ENCODE measurements at places on chromosomes 11 and 22. TPM values are rescaled to one million over a fixed set of nuclear protein-coding genes. Genes with fewer than 3 reads are reported as not detected.

DNA sequence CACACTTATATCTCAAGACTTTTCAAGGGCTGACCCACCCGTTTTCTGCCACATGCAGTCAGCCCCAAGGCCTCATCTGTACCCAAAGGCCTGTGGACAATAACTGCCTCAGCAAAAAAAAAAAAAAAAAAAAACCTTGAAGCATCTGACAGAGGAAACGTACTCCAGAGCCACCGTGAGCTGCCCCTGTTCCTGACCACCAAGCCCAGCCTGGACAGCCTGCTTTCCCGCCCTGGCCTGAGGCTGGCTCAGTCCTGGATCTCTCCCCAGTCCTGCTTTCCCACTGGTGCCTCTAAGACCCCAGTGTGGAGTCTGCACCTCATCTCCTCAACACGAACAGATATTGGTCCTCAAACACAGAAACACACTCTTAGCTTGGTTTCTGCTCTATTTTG, 66.5 kb downstream of the SLC35F2 start:
- DNase-seq: no peak

MUC2 gene
- not detected for total RNA-seq

PITPNM1 gene
- total RNA-seq: 60.9 TPM

DNA sequence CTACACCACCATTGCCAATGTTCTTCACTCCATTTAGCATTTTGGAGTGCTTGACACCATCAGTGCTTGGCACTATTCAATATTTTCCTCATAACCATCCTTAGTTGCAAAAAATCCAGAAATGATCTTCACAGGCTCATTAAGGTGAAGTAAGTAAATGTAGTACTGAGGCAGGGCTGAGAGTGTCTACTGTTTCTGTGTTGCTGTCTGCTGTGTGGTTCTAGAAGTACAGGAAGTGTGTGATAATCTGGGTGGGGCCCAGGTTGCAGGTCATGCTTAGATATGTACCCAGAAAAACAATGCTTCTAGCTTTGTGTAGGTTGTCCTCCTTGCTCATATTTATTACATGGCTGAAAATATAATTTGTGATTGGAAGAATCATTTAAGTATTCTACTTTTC, 411.8 kb upstream of the CCDC179 start:
- no peak for DNase-seq

GRCh38 chr11:12240677-12241076, 130.3 kb downstream of the MICAL2 start:
- no peak for DNase-seq

GNAZ gene
- 8.0 TPM for total RNA-seq

MMP10 gene
- 4.0 TPM for total RNA-seq

DNA sequence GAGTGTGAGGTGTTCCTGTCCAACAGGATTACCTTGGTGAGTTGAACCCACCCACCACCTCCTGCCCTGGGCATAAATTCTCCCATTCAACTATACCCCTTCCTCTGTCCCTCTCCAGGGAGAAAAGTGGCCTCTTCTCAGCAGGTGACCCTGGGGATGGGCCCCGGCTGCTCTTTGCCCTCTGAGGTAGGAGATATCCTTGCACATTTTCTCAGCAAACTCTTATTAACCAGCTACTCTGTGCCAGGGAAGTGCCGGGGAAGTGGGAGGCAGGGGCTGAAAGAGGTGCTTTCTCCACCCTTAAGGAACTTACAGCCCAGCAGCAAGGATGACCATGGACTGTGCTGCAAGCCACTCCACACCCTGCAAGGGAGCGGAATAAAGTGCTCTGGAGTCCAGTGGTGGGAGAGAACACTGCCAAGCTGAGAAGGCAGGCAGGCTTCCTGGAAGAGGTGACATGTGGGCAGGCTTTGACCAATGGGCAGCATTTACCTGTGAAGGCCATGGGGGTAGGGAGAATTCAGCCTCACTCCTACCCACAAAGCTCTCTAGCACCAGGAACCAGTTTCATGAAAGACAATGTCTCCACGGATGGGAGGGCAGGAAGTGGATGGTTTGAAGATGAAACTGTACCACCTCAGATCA, 21.9 kb upstream of the OAF start:
- DNase-seq: no peak

DNA sequence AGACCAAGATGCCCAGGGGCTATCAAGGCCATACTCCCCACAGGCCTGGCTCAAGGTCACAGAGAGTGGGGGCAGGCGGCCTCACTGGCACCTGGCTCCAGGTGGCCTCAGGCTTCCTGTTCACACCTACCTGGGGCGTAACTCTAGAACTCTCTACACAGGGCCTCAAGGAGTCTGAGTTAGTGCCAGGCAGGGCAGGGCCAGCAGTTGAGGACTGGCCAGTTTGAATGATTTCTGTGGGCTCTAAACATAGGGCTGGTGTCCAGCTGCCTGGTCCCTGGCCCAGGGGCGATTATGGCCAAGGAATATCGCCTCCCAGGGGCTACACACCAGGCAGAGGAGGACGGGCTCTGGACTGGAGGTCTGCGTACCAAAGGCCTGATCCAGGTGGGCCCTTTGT, 79.2 kb downstream of the WNT7B start:
- no peak for DNase-seq

ZDHHC13 gene
- total RNA-seq: 9.8 TPM

GRCh38 chr11:103980108-103980507, 56.3 kb upstream of the DDI1 start:
- no peak for DNase-seq

GRCh38 chr11:44266056-44266780, 43.7 kb downstream of the ALX4 start:
- no peak for DNase-seq

GRCh38 chr11:3837793-3838192, 3.0 kb downstream of the RHOG start:
- DNase-seq: no peak

CACNA1I gene
- 0.90 TPM for total RNA-seq

FAM180B gene
- 0.62 TPM for total RNA-seq

YPEL4 gene
- total RNA-seq: not detected

DNA sequence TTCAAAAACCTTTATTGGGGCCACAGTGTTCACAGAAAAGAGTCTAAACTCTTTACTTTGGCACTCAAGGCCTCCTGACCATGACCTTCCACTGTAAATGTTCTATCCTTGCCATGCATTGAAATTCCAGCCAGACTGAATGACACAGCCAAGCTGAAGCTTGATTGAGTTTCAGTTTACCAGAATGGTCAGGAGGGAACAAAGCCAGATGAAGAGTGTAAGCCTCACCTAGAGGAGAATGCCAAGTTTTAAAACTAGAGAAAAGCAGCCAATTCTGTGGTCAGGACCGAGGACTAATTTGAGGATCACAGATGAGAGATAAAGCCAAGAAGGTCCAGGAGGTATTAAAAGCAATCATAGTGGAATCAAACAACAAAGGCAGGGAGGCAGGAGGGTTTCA, 215.3 kb downstream of the KCNA4 start:
- no peak for DNase-seq

SAA2 gene
- total RNA-seq: not detected

GRCh38 chr22:42364604-42365110, 67.5 kb downstream of the NFAM1 start:
- DNase-seq: peak; percentile 91

ZNF408 gene
- total RNA-seq: 40.1 TPM

DNA sequence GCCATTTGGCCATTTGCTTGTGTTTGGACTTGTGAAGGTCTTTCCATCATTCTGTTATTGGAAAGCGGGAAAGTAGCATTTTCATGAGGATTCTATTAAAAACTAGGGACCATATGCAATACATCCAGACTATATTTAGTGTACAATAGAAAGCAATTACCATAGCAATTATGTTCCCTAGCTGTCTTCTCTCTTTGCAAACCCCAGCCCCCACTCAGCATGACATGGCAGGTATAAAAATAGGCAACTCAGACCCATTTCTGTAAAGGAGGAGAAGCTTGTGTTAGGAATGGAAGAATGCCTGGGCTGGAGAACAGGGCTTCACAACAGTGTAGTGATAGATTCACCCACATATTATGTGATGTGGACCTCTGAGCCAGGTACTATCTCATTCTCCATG, 12.4 kb downstream of the OR51B6 start:
- DNase-seq: no peak

DNA sequence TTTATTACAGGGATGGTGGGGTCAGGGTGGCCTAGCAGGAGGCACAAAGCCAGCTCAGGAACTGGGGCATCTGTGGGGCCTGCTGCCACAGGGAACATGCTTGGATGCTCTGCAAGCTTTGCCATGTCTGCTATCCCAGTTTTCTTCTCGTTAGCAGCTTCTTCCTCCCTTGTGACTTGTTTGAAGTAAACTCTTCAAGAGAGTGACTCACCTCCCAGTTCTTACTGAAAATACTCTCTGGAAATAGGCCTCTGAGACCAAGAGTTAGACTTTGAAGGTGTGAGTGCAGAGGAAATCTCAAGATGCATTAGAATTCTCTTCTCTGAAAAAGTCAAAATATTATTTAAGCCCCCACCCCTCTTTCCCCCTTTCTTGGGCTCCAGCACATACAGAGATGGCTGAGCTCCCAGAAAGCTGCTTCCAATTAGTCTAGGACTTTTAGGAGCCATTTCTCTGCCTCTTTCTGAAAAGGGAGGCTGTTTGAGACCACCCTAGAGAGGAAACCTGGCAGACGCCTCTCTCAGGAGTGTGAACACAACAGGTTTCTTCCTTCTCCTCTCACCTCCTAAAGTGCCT, 15.1 kb downstream of the CWC15 start:
- DNase-seq: no peak

DNA sequence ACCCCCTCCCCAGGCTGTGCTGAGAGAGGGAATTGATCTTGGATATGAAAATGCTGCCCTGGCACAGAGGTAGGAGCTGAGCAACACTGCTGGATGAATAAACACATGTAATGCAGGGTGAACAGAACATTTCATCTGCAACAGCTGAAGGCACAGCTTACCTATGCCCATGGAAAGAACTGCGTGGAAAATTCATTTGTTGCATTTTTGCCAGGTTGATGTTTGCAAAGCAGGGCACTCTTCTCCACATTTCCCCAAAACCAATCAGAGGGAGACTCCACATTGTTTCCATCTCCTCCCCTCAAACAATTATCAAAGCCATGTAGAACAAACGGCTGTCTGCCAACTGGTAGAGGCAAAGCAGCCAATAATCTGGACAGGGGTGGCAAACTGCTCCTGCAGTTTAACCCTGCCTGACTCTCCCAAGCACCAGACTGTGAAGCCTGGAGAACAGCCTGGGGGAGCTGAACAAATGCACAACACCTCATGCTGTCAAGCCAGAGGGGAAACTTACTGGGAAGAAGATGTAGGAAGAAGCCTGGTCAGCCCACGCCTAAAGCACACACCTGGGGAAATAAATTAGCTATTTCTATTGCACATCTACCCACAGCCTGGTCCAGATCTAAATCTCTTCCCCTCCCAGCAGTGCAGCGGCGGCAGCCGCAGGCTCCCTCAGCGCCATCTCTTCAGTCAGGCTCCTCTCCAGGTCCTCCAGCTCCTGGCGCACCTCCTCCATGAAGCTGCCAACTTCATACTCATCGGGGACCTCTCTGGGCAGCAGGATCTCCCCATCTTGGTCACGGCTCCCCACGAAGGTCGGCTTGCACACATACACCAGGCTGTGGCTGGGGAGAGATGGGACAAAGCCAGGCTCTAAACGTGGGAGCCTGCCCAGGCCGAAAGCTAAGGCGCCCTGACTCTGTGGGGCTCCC, 44.3 kb downstream of the DKK3 start:
- no peak for DNase-seq

- DNase-seq: peak; percentile 35
Observed at GRCh38 chr11:111938687-111939160, 1.6 kb downstream of the DIXDC1 start.

DNA sequence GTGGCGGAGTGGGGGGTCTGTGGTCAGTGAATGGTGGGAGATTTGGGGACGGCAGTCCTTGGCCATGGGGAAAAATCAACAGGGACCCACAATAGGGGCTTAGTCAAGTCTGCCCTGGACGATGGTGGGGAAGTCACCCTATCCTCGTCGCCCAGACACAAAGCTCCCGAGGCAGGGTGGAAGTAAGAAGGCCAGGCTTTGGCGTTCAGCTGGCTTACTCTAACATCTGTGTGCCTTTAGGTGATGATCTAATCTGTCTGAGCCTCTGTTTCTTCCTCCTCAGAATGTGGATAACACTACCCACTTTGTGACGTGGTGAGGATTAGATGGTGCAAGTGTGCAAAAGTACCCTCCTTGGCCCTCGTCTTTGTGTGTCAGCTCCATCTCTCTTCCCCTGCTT, 192.2 kb downstream of the ST3GAL4 start:
- DNase-seq: no peak

GRCh38 chr11:73141031-73141308, 1.1 kb downstream of the FCHSD2 start:
- no peak for DNase-seq

GRCh38 chr11:15189641-15190365, 75.1 kb downstream of the INSC start:
- DNase-seq: no peak

OSM gene
- not detected for total RNA-seq

GRCh38 chr11:6727971-6728760, 43.6 kb downstream of the OR2AG2 start:
- no peak for DNase-seq

GRCh38 chr22:38721551-38721950, 15.8 kb downstream of the GTPBP1 start:
- DNase-seq: no peak

DNA sequence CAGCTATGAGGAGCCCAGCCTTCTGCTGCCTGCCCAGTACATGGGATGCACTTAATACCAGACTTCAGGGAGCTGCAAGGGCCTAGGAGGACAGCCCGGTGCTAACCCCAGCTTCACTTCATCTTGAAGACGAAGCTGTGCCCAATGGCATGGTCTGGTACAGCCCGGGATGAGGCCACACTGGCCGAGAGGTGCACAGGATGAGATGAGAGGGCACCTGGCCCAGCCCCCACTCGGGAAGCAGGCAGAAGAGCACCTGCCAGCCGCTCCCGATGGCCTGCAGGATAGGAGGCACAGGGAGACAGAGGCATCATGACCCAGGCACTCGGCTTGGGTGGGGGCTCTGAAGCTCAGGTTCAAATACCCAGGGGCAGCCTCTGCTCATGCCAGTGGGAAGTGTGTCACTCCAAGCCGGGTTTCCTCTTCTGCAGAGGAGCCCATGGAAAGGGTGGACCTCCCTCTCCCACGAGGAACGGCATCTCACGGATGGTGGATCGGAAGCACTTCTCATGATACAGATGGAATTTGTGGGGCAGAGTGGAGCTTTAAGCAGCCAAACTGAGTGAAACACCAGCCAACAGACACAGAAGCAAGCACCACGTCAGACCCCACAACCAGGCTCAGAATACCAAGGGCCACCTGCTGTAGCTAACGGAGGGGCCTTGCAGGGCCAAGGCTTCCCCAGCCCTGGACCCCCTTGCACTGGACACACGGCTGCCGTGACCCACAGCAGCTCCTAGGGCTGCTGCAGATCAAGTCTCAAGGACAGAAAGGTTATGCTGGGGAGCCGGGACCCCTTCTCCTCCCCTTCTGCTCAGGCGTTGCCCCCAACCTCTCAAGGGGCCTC, 875.2 kb downstream of the BRD1 start:
- no peak for DNase-seq

DNA sequence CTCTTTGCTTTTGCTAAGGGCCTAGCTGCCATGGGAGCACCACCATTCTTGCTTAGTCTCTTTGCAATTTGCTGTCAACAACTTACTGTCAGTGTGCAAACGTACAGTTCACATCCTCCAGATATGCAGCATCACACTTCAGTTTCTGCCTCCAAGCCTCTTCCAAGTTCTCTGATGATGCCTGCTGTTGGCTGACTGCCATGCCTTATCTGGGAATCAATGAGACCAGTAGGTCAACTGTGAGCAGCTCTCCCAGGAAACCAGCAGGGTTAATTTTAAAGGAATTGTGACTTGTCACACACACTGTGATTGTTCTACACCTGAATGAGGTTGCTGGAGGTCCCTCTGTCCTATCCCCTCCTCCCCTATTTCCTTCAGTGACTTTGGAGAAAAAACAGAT, 56.0 kb downstream of the COPB1 start:
- peak; percentile 9 for DNase-seq

GRCh38 chr11:125263268-125263790, 98.8 kb downstream of the PKNOX2 start:
- peak; percentile 77 for DNase-seq

VWCE gene
- total RNA-seq: 8.6 TPM
